T-cell (primary cell): ENCODE measurements at places on chromosomes 1 and 21.

- DNase-seq = peak; percentile 25
Measured at GRCh38 chr1:86914998-86915736, 732 bp downstream of the HS2ST1 start.

GRCh38 chr21:46154955-46155513, 345 bp downstream of the FTCD start:
- no peak for DNase-seq

GRCh38 chr1:26408604-26409003, 2.0 kb upstream of the LIN28A start:
- peak; percentile 70 for DNase-seq

GRCh38 chr1:12158357-12159092, 8.3 kb upstream of the TNFRSF1B start:
- no peak for DNase-seq

DNA sequence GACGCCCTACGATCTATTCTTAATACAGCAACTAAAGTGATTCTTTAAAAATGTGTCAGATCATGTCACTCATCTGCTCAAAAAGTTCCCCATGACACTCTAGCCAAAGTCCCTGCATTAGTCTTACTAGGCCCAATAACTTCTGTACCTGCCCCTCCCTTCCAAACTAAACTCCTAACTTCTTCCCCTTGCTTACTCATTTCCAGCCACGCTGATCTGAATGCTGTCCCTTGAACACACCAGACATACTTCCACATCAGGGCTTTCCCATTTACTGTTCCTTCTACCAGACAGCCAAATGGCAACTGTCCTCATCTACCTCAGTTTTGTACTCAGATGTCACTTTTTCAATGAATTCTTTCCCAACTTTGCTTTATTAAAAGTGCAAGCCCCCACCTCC, 1.2 kb downstream of the PPT1 start:
- DNase-seq = no peak

- no peak for DNase-seq
Measured at GRCh38 chr1:185681034-185681633, 53.1 kb upstream of the HMCN1 start.

GRCh38 chr1:39387452-39387851, 104.0 kb upstream of the BMP8A start:
- no peak for DNase-seq

DNA sequence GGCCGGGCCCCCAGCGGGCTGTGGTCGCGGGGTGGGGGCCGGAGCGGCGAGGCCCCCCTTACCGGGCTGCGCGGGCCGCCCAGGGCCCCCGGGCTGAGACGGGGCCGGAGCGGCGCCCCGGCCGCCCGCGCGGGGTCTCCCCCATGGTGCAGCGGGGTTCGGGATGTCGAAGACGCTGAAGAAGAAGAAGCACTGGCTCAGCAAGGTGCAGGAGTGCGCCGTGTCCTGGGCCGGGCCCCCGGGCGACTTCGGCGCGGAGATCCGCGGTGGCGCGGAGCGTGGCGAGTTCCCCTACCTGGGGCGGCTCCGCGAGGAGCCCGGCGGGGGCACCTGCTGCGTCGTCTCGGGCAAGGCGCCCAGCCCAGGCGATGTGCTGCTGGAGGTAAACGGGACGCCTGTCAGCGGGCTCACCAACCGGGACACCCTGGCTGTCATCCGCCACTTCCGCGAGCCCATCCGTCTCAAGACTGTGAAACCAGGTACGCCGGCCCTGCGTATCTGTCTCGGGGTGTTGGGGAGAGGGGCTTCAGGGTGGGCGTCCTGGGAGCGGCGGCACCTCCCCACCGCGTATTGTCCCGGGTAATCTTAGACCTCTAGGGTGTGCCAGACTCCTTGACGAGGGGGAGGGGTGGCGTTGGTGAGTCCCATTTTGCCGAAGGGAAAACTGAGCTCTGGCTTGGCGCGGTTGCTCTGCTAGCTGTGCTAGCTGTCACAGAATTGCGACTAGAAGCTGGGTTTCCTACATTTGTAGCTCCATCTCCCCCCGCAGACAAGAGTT, 745 bp downstream of the MAGI3 start:
- peak; percentile 26 for DNase-seq

DNA sequence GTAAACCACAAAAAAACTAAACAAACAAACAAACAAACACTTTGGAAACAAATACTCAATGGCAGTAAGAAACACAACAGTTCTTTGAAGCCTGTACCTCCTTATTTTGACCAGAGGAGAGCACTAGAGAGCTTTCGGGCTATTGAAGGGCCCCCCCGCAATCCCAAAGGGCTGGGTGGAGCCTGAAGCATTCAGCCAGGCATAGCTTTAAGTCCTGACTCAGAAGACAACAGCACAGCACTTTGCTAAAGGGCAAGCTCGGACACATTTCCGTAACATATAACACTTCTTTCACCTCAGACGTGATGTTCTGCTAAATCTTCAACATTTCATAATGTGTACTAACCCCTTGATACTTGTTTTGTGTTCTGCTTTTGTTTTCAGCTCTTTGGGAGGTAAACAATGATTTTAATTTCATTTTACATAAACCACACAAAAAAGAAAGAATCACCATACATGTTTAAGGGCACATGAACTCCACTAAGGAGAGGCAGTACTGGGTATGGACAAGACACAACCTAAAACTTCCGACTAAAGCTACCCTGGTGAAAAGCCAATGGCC, 9.7 kb upstream of the SHCBP1L start:
- no peak for DNase-seq

DNA sequence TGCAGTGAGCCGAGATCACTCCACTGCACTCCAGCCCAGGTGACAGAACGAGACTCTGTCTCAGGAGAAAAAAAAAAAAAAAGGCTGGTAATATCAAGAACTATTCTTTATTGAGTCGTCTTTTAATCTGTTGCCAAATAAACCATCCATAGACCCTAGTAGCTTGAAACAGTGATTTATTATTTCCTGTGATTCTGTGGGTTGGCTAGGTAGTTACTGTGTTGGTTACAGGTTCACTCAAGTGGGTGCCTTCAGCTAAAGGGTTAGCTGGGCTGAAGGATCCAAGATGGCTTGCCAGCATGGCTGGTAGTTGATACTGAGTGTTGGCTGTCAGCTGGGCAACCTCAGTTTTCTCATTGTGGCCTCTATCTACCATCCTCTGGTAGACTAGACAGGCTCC, 9.2 kb downstream of the TLCD4 start:
- DNase-seq = no peak
